ENCODE measurements at places on chromosomes 5 and 9.

DNA sequence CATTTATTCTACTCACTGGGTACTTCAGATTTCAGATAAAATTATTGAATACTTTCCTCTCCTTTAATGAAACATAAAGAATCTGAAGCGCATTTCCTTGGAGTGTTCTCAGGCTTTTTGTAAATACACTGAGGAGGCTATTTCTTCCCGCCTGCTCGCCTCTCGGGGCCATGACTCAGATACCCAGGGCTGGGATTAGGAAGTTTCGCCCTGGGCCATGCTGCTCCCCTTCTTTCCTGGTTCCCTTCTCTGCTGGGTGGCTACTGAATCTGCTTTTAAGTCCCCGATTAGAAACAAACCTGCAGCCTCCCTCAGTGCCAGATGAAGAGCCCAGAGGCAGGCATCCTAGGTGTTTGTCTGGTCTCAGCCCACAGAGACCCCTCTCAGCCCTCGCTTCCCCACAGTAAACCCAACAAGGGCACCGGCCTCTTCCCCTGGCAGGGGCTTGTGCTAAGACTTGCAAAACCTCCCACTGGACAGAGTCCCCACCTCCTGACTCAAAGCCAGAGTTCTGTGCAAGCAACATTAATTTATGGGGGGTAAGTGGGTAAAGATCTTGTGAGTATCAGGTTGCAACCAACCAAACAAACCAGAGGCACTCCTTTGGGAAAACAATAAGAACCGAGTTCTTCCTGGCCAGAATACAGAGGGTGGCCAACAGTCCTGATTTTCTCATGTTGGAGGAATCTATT, 30.7 kb upstream of the IRX1 start:
- DNase-seq, result no peak

DNA sequence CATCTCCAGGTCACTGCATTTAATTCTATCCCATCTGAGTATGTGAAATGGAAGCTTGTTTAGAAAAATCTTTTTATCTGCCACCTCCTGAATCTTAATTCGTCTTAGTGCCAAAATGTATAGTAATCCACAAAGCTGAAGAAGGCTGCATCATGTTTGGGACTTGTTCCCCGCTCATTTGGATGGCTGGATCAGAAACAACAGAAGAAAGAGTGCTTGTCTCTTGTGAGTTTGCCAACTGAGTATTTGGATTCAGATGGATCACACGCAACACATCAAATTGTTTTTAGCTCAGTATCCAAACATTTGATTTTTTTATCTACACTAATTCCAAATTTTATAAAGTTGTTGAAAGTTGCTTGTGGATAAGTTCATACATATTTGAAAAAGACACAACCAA, 197.2 kb upstream of the PAPPA start:
- DNase-seq, result no peak

GRCh38 chr5:27015758-27016157, 22.6 kb downstream of the CDH9 start:
- DNase-seq, result no peak

GRCh38 chr5:116810951-116811350, 236.3 kb upstream of the SEMA6A start:
- DNase-seq, result no peak

GRCh38 chr5:26884481-26884880, 153.9 kb downstream of the CDH9 start:
- DNase-seq, result no peak

- no peak for DNase-seq
These were observed 50.2 kb upstream of the ZFAND5 start for GRCh38 chr9:72415163-72415562.

DNA sequence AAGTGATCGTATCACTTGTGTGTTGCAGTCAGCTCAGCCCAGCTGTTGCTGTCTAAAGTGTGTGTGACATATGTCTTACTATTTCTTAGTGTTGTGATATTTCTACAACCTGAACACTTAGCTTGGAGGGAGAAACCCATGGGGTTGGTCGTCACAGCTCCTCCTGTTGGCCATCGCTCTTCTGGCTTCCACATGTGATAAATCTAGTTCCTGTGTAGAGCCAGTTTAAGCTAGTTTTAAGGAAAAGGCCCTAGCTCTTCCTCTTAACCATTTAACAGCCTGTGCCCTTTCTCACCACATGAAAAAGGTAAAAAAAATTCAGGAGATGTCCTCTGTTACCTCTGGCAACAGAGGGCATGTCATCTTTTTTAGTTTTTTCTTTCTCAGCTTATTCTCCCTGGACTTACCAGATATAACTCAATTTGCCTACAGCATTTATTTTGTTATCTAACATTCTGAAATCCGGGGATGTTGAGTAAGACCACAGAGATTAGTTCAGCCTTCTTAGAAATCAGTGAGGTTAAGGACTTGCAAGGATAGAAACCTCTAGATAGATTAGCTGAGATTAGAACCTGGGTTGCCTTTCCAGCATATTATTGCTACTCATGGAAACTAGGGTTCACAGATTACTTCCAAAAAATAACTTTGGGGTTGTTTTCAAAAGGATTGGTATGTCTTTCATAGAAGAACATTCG, 100.4 kb downstream of the GAPVD1 start:
- no peak for DNase-seq

DNA sequence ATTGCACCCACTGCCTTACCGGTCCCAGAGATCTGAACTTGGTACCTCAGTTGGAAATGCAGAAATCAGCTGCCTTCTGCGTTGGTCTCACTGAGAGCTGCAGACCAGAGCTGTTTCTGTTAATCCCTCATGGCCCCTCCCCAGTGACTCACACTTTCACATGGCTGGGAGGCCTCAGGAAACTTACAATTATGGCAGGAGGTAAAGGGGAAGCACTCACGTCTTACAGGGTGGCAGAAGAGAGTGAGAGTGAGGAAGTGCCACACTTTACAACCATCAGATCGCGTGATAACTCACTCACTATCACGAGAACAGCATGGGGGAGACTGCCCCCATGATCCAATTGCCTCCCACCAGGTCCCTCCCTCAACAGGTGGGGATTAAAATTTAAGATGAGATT, 648.5 kb downstream of the MTRR start:
- DNase-seq, result no peak

- DNase-seq, result no peak
These were observed 25.8 kb upstream of the IFNA14 start for GRCh38 chr9:21265421-21266189.

DNA sequence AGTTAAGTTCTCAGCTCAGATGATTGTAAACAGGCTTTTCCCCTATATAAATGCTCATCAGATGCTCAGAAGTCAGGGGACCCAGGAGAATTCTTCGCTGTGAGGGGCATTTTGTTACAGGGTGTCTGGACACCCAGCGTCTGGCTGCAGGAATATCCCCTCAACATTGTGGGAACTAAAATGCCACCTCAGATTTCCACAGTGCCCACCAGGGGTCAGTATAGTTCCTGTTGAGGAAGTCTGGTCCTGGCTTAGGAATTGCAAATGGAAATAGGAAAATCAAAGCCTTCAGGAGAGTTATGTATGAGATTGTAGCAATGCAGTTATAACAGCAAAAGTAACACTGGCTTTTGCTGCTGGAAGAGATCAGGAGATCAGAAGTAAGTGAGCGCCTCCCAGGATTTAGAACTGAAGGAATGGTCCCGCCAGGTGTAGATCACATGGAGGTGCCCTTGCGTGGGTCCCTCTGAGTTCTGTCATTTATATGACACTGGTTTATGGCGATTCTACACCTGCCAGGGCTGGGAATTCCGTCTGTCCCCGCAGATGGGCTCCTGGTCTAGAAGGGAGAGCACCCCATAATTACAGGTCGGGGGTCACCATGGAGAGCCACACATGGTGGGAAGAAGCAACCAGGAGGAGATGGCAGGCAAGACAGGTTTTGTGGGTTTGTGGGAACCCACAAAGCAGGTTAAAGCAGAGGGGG, 47.1 kb upstream of the CTSL start:
- peak; percentile 46 for DNase-seq

DNA sequence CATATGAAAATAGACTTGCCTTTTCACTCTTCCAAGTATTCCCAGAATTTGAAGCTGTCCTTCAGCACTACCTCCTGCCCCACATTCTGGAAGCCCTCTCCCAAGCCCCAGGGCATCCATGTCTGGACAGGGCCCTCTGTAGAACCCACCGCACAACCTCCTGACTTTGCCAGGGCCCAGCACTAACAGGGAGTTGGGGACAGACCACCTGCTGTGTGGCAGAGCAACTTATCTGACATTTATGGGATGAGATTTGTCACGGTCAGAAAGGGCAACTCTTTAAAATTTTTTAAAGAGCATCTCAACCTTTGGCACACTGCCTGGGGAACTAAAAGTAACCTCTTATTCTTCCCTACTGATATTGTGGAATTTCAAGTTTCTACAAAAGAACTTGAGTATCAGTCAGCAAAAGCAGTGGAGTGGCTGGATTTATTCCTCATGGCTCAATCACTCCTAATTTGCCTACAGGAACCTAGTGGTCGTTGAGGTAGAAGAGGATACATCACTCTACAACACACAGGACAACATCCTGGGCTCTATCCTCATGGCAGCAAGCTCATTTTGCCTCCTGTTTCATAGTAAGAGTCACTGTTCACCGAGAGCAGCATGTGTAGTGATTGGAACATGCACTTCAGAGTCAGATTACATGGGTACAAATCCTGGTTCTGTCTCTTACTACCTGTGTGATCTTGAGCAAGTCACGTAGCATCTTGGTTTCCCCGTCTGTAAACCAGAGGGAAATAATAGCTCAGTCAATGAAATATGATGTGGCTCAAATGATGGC, 285.3 kb downstream of the ENC1 start:
- DNase-seq, result no peak

DNA sequence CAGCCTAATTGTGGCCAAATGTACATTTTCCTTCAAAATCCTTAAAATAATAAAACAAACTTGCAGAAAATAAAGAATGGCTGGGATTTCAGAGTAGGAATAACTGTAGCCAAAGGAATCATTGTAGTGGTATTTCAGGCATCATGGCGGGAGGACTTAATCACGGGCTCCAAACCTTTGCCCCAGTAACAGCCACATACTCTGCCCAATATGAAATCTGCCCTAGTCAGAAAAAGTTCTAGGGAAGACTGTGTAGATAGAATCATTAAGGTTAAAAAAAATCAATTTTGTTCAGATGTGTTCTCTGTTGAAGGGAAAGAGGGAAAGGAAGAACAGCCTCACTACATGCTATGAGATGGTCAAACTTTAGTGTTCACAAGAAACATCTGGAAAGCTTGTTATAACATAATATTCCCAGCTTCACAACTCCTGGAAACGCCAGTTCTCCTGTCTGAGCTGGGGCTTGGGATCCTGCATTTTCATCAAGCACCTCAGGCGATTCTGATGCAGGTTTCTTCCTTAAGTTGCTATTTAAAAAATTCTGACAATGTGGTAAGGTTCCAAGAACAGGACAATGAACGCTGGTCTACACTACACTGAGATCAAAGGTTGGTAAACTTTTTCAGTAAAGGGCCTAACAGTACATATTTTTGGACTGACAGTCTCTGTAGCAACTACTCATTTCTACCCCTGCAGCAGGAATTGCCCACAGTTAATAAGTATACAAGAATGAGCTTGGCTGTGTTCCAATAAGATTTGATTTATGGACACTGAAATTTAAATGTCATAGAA, 87.9 kb downstream of the CEMIP2 start:
- no peak for DNase-seq

GRCh38 chr5:72476275-72476674, 30.9 kb downstream of the ZNF366 start:
- no peak for DNase-seq

GRCh38 chr9:13750061-13750460, 470.6 kb upstream of the MPDZ start:
- DNase-seq, result no peak

DNA sequence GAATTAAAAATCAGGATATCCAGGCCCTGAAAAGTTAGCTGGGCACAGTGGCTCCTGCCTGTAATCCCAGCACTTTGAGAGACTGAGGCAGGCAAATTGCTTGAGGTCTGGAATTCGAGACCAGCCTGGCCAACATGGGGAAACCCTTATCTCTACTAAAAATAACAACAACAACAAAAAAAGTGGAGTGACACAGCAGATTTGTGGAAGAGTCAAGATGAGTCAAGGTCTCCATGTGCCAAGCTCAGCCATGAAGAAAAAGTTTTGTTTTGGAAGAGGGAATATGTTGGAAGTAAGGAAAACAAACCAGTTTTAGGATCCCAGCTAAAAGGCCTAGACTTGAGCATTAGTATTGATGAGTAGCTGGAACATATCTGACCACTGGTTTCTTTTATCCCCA, 14.7 kb downstream of the LRRC70 start:
- no peak for DNase-seq
